Stomach (tissue), 19 donors: ENCODE measurements at places on chromosomes 13 and 19. TPM values are rescaled to one million over a fixed set of nuclear protein-coding genes. Genes with fewer than 3 reads are reported as not detected.

DNA sequence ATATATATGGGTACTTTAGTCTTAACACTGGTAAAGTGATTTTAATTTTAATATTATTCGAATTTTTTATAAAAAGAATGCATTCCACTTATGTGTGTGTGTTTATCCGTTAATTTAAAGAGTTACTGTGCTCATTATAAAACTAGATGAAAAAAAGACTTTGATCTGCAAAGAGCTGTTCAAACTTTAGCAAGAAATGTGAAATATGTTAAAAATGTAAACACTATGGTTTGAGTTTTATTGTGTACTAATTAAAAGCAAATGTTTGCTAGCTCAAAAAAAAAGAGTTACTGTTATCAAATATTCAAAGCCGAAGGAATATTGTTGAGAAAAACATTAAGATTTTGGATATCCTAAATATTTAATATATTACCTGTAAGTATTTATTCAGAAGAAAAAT lies 34.5 kb downstream of the UFM1 start:
- no peak overlapping the region for H3K27ac ChIP-seq
- no peaks in the 10 kb centered on the region for H3K36me3 ChIP-seq
- H3K4me3 ChIP-seq: no peak overlapping the region

- no peaks in the 10 kb centered on the region for H3K4me1 ChIP-seq
- H3K27ac ChIP-seq: no peak overlapping the region
- H3K4me3 ChIP-seq: no peak overlapping the region
- DNase-seq: no peak
- no peaks in the 10 kb centered on the region for H3K36me3 ChIP-seq
Measured at GRCh38 chr13:112246731-112247470, 129.3 kb upstream of the SPACA7 start.

DNA sequence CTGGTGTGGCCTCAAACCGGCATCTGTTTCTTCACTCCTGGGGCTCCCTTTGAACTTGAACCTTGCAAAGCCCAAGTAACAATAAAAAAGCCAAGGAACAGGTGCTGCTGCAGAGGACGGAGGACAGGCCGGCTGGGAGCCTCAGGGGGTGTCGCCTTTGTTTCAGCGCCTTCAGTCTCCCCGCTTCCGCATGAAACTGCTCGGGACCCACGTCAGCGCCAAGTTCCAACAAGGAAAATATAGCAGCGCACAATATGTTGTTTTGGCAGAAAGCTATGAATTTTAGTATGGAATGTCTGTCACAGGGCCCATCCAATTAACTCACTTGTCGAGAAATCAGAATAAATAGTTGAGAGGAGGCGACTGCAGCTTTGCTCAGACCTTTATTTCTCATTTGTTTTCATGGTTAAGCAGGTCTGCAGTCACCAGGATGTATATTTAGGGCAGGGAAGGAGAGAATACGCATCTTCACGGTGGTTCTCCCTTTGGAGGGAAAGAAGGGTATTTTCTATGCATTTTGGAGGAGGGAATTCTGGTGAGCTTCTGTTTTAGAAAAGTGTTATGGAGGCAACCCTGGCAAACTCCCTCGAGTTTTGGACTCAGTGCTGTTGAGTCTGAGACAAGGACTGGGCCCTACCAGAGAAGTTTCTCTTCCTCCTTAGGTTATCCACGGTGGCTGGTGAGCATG lies 34.3 kb upstream of the MEDAG start:
- DNase-seq: no peak
- H3K27ac ChIP-seq: peak overlapping the region; percentile 84
- H3K4me3 ChIP-seq: no peak overlapping the region
- H3K36me3 ChIP-seq: no peaks in the 10 kb centered on the region
- H3K4me1 ChIP-seq: no peaks in the 10 kb centered on the region
- H3K27me3 ChIP-seq: no peaks in the 10 kb centered on the region

DNA sequence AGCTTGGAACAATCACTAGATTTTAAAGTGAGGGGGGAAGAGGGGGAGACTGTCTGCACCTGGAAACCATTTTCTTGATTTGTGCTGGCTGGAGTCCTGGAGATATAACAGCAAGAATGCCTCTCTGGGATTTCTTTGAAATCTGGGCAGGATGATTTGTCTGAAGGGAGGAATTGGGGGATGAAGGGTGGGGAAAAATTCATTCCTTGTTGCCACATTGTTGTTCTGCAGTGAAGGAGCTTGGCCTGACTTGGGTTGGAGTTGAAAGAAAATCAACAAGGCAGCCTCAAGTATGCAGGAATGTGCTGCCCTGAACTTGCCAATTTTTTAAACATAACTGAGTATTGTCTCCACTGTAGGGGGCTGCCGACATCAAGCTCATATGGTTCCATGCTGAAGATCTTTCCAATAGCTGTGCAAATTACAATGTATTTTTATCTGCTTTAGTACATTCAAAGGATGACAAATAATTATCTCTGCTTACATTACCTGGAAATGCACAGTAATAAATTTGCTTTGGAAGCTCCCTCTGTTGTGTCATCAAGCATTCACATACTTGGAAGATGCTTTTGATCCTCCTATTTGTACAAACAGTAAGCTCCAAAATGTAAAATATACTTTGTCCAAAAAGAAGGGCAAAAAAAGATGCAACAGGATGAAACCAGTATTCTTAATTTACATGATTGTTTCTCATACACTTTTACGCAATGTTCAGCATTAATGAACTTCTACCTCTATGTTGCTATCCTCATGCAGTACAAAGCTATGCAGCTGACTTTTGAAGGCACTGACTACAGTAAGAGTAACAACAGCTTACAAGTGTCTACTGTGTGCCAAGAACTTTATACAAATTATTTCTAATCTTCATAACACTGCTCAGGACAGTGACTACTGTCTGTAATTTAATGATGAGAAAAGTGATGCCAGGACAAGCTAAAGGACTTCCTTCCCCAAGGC lies 627.9 kb upstream of the KLF12 start:
- H3K4me1 ChIP-seq: no peaks in the 10 kb centered on the region
- DNase-seq: no peak
- no peak overlapping the region for H3K27ac ChIP-seq
- no peaks in the 10 kb centered on the region for H3K27me3 ChIP-seq
- no peak overlapping the region for H3K4me3 ChIP-seq

DNA sequence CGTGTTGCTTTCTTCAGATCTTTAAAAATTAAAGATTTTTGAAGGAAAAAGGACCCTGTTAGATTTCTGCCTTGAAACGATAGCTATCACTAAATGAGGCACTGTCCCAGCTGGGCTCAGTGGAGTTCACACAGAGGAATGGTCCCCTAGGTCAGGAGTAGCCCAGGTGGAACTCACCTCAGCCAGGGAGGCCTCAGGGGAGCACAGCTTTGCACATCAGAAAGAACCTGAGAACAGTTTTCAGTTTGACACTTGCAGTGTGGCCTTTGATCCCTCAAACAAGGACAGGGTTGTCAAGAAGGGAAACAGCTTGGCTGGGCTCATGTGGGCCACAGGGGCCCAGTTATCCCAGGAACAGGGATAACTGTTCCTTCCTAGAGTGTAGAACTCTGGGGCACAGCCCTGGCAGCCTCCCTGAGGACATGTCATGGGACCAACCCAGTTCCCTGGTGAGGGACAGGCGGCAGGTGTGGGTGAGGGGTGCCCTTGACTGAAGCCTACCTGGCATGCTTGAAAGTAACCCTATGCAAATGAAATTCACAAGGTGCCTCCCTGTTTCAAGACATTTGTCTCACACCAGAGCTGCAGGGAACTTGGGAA lies 59.4 kb downstream of the CHST8 start:
- no peaks in the 10 kb centered on the region for H3K4me1 ChIP-seq
- H3K4me3 ChIP-seq: no peak overlapping the region
- H3K36me3 ChIP-seq: no peaks in the 10 kb centered on the region
- peaks cover 29% of the 10 kb centered on the region for H3K27me3 ChIP-seq
- no peak for DNase-seq
- H3K27ac ChIP-seq: no peak overlapping the region

DNA sequence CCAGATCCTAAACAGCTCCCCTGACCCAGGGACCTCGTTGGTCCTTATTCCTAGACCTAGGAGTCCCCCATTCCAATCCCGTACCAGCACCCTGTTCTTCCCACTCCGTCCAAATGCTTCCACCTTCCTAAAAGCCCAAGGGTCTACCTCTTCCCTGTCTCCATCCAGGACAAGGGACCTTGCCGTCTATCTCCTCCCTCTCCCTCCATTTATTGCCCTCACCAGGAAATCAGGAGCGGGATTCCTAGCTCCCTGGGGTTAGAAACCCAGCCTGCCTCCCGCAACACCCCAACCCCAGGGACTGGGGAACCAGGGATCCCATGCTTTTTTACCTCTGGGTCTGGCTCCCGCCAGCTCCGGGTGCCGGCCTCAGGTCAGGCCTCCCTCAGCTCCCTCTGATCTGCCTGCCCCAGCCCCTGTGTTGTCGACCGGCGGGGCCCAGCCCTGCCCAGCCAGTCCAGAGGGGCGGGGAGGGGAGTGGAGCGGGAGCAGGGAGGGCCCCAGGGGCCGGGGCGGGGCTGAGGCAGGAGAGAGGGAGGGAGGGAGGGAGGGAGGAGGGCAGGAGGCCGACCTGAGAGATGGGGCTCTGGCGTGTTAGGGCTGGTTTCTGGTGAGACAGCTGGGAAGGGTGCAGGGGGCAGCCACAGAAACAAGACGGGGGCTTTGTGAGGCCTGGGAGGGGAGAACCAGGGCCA lies at the start of gene B3GNT8:
Gene B3GNT8, minus strand, starts transcription at position 423 of the 695 bp plus-strand sequence. CDS start 596 bp downstream, outside the sequence.
- peak within 1 kb of the TSS; percentile 54 for H3K4me3 ChIP-seq
- H3K27me3 ChIP-seq: no peaks in the 10 kb centered on the region
- peak; percentile 86 for DNase-seq
- peaks cover 52% of the 10 kb centered on the region for H3K4me1 ChIP-seq
- peak within 1 kb of the TSS; percentile 87 for H3K27ac ChIP-seq

- H3K27ac ChIP-seq: no peak overlapping the region
- no peak for DNase-seq
- no peaks in the 10 kb centered on the region for H3K27me3 ChIP-seq
Measured at GRCh38 chr13:24185591-24186232, 25.2 kb downstream of the SPATA13 start.

Gene DCLK1
- total RNA-seq: 36.7 TPM

Gene CAMSAP3
- total RNA-seq: 43.8 TPM
